Common myeloid progenitor, CD34-positive (primary cell): ENCODE measurements at places on chromosomes 12 and 14.

- DNase-seq: peak; percentile 22
Measured at GRCh38 chr12:109762071-109762672, 48.5 kb downstream of the FAM222A start.

GRCh38 chr12:30268041-30268440, 427.6 kb downstream of the IPO8 start:
- no peak for DNase-seq

- no peak for DNase-seq
Measured at GRCh38 chr12:46110928-46111699, 120.7 kb upstream of the SCAF11 start.

- DNase-seq: peak; percentile 52
Measured at GRCh38 chr14:103846543-103847450, 578 bp downstream of the PPP1R13B start.

GRCh38 chr14:32013083-32013482, 64.0 kb upstream of the ARHGAP5 start:
- DNase-seq: no peak

GRCh38 chr12:54127538-54128259, 61.1 kb downstream of the SMUG1 start:
- DNase-seq: no peak

GRCh38 chr12:86006727-86007126, 132.6 kb downstream of the NTS start:
- DNase-seq: no peak

GRCh38 chr12:116881877-116882507, 751 bp upstream of the HRK start:
- no peak for DNase-seq

GRCh38 chr12:63206909-63207308, 55.9 kb upstream of the AVPR1A start:
- DNase-seq: peak; percentile 15

- no peak for DNase-seq
Measured at GRCh38 chr14:105074601-105075053, 9.4 kb upstream of the GPR132 start.

GRCh38 chr12:99752740-99753139, 105.2 kb downstream of the GARIN6 start:
- DNase-seq: no peak

GRCh38 chr14:104171895-104172294, 33.5 kb downstream of the KIF26A start:
- no peak for DNase-seq

DNA sequence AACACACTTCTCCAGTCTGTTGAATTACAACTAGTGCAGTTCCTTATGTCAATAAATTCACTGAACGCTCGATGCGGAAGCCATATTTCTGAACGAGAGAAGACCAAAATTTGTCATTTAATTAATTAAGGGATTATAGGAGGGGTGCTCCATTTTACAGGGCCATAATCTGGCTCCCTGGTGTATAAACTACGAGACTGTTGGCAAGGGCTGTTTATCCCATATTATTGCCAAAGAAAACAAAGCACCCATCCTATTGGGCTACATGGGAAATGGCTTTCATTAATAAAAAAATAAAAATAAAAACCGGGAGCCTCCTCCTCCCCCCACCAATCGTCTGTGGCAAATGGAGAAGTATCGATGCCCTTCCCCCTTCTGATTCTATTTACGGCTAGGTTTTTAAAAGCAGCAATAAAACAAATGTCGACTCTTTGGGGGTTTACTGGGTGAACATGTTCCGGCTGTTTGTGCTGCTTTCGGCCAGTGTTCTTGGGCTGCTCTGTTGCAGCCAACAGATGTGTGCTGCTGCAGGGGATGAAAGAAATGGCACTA, 24.8 kb downstream of the ATF7 start:
- peak; percentile 23 for DNase-seq

DNA sequence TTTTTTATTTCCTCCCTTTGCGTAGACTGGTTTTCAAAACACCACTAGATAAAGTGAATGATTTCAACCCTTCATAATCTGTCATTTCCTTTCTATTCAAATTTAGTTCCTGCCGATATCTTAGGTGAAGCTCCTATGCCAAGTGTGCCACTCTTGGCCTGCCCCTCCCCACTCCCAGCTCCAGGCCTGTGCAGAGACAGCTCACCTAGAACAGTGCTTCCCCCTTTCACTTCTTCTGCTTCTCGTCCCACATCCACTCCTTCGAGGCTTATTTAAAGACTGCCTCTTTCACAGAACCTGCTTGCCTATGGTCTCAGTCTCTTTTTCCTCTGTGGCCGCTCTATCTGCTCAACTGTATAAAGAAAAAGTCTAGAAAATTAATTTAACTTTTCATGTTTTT, 473.8 kb downstream of the RAD51B start:
- no peak for DNase-seq

GRCh38 chr12:96121271-96121711, 72.9 kb upstream of the ELK3 start:
- peak; percentile 56 for DNase-seq

DNA sequence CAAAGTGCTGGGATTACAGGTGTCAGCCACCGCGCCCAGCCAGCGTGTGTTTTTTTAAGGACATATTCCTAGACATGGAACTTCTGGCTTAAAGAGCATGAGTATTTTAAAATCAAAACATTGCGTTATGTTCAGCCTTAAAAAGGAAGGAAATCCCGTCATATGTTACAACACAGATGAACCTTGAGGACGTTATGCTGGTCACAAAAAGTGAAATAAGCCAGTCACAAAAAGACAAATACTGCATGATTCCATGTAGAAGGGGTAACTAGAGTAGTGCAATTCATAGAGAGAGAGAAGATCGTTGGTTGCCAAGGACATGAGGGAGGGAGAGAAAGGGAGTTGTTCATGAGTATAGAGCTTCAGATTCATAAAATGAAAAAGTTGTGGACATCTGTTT, 53.9 kb downstream of the ACACB start:
- DNase-seq: no peak

GRCh38 chr14:33103489-33103888, 164.8 kb downstream of the NPAS3 start:
- DNase-seq: no peak

GRCh38 chr12:41476499-41477439, 288.6 kb downstream of the PDZRN4 start:
- DNase-seq: no peak

- no peak for DNase-seq
Measured at GRCh38 chr12:53074999-53075370, 4.2 kb downstream of the SPRYD3 start.

- no peak for DNase-seq
Measured at GRCh38 chr14:92649066-92649465, 99.4 kb downstream of the LGMN start.

GRCh38 chr12:125381373-125381772, 316.1 kb downstream of the AACS start:
- no peak for DNase-seq

DNA sequence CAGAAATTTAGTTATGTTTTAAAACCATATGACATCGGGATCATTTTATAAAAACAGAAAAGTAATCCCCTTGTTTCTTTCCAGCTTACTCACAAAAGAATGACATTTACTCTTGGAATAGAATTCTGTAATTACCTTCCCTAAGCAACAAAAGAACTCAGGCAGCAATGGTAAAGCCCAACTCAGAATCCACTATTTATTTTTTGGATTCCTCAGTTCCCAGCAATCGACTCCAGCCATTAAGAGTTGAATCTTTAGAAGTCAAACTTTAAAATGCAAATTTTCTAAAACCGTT, 65.9 kb downstream of the FOXN3 start:
- no peak for DNase-seq

GRCh38 chr14:32679927-32680612, 258.6 kb upstream of the NPAS3 start:
- DNase-seq: no peak

GRCh38 chr12:94649349-94650142, 811 bp downstream of the TMCC3 start:
- peak; percentile 45 for DNase-seq

DNA sequence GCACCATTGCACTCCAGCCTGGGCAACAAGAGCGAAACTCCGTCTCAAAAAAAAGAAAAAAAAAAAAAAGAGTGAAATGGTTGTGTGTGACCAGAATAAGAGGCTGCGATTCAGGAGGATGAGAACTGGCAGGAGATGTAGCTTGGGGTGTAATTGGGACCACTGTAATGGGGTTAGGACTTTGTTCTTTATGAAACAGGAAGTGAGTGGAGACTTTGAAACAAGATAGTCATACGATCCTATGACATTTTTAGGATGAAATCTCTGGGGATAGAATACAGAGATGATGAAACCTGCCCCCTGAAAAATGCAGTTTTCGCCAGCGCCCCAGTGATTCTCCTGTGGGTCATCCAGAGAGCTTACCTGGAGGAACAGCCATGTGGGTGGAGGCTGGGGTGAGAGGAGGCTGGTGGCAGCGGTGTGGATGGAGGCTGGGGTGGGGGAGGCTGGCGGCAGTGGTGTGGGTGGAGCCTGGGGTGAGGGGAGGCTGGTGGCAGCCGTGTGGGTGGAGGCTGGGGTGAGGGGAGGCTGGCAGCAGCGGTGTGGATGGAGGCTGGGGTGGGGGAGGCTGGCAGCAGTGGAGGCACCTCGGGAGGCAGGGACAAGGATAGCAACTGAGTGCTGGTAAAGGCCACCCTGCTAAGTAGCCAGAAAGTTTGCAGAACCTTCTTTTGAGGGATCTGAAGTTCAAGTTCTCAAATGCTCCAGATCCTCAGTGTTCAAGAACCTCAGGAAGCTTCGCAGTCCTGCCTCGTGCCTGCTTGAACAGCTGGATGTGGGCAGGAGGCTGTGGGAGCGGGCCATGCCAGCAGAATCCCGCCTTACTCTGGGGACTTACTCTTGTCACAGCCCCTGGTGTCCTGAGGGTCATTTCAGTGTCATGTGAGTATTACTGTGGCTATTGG, 20.2 kb downstream of the FBXL14 start:
- no peak for DNase-seq

- no peak for DNase-seq
Measured at GRCh38 chr12:51538599-51538998, 52.4 kb upstream of the SCN8A start.

- DNase-seq: no peak
Measured at GRCh38 chr12:104784592-104784991, 173.5 kb downstream of the SLC41A2 start.

GRCh38 chr12:57087010-57087690, 1.8 kb upstream of the NAB2 start:
- peak; percentile 95 for DNase-seq

DNA sequence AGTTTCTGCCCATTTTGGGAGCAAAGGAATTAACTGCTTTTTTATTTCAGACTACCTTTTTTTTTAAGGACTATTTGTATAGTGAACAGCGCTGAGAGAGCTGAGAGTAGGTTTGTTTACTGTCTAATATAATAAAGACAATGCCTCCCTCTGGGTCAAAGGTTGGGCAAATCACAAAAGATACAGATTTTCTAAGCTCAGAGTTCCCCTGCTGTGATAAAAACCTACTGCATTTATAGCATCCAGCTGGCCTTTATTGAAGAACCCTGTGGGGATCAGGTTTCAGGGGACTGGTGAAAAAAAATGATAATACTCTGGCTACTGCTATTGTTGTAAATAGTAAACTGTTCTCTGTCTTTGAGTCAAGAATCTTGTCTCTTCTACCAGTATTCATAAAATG, 28.7 kb downstream of the CCDC59 start:
- DNase-seq: no peak

DNA sequence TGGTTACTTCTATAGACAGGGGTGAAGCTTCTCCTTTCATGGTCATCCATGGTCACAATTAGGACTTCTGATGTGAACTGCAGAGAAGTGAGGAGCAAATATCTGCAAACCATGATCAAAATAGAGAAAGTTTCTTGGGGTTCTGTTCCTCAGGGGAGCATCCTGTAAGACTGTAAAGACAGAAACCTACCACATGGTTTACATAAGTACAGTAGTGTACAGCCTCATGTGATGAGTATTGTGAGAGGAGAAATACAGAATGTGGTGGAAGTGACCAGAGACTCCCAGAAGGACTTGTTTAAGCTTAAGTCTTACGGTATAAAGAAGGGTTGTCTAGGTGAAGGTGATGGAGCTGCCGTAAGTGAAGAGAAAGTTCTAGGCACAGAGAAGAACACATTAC, 484.7 kb downstream of the LRIG3 start:
- DNase-seq: no peak

DNA sequence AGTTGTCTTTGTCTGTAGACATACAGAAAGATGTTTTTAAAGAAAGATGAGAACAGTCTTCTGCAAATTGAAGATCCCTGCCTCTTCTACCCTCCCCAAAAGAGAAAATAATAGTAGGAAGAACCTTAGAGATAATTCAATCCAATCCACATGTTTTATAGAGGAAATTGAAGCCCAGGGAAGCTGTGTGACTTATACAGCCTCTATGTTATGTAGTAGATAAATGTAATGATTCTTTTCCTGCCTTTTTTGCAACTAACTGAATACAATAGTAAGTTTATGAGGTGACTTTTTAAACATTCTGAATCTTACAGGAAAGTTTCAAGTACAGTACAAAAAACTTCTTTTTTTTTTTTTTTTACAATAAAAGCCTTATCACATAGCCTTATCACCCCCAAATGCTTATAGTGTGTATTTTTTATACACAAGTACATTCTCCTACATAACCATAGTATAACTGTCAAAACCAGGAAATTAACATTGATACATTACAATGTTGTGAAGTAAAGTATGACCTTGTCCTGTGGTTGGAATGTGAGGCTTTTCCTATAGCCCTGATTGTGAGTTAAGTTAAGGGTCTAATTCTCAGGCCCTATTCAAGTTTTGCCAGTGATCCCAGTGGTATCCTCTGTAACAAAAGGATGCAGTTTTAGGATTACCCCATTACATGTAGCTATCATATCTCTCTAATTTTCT, 94.4 kb downstream of the FIGNL2 start:
- no peak for DNase-seq

DNA sequence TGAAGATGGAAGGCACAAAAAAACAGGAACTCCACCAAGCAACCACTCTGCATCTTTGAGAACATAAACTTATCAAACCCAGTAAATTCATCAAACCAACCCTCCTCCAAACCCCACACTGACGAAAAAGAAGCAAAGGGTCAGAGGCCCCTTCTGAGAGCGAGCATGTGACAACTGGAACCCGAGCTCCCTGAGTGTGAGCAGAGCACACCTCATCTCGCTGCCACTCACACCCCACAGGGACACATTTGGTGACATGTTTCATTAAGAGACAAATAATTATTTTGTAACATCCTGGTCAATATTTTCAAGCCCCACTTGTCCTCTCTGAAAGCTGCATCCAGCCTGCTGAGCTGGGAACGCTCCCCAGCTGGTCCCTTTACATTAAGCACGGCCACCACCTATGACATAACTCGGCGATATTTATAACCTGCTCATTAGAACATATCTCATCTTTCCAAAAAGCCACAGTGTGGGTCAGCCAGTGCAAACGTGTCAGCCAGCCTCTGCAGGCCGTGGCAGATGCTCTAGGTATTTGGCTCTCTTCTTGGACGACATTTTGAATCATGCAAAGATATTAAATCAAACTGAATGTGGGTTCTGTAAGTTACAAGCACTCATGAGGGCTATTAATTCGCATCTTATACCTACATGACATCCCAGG, 120.1 kb downstream of the TTC7B start:
- peak; percentile 17 for DNase-seq

GRCh38 chr14:91350813-91351511, 66.7 kb downstream of the CCDC88C start:
- peak; percentile 84 for DNase-seq
